HT1080 (cell line): ENCODE measurements at places on chromosomes 3 and 15.

DNA sequence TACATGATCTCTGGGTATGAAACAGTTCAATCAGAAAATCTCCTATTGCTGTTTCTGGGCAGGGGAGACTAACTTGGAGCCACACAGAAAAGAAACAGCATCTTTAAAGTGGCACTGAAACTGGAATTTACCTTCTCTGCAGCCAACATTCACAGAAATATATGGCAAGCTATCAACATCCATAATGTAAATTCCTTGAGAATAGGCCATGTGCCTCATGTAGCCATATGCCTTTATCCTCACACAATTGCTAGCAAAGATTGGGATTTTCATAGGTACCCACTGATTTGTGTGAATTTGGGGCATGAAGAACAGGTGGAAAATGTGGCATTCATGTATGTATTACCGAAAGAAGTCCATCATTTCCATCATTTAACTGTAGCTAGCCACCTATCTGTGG is 386.3 kb upstream of the TMCO5A start:
- no peak for DNase-seq

DNA sequence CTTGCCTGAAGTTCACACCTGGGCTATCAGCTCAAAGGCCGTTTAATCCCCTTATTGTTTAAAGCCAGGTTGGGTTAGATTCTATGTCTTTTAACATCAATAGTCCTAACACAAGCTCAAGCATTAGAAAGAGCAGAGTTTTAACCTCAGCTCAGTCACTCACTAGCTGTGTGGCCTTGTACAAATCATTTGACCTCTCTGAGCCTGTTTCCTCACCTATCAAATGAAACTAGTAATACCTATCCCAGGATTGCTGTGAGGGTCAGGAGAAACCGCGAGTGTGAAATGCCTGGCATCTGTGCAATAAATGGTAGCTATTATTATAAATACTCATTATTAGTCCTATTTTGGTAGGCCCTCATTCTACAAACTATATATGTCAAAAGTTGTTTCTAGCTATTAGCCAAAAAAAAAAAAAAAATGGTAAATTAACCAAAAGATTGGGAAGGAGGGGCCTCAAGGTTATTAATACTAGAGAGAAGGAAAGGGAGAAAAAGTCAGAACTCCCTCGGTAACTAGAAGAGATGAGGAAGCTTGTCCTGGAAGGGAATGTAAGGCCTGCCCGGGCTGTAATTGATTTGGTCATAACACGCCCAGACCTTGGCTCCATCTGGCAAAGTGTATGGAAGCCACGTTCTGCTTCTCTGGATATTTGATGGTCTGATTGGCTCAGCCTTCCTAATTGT is 510.5 kb upstream of the PROK2 start:
- DNase-seq: no peak

- no peak for DNase-seq
Measured at GRCh38 chr3:125160606-125161371, 51.8 kb downstream of the SLC12A8 start.

DNA sequence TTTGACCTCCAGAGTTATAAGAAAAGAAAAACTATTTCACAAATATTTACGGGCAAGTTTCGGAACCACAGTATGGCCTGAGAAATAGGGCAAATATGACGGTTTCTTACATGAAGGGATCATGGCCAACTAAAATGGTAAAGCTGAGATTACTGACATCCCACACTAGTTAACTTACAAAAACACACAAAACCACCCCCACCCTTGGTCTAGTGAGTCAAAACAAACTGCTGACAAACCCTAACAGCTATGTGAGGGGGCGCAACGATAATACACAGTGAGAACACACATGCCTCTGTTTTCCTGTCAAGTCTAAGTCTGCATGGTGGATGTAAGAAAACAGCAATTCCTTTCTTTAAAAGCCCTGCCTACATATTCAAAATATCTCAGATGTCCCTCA is 32.3 kb downstream of the CBLB start:
- no peak for DNase-seq

DNA sequence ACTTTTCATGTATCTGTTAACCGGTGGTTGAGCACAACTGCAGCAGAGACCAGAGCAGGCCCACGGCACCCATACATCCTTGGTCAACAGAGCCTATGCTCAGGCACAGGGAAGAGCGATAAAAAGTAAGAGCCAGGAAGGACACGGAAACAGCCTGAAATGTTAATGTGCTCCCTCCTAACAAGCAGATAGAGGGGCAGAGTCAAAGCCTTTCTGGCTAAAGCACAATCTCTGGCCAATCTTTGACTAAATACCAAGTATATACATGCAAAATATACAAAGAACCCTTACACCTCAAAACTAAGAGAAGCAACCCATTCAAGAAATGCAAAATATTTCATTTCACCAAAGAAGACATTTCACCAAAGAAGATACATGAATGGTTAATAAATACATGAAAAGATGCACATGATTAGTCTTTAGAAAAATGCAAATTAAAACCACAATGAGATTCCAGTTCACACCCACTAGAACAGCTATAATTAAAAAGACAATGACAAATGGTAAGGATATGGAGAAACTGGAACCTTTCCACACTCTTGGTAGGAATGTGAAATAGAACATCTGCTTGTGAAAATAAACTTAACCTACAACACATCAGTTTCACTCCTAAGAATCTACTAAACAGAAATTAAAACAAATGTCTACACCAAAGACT is 88.0 kb downstream of the OSBPL10 start:
- no peak for DNase-seq
